ENCODE measurements at places on chromosomes 16 and 17.

- no peak for DNase-seq
Measured at GRCh38 chr17:75260641-75261335, 618 bp downstream of the GGA3 start.

DNA sequence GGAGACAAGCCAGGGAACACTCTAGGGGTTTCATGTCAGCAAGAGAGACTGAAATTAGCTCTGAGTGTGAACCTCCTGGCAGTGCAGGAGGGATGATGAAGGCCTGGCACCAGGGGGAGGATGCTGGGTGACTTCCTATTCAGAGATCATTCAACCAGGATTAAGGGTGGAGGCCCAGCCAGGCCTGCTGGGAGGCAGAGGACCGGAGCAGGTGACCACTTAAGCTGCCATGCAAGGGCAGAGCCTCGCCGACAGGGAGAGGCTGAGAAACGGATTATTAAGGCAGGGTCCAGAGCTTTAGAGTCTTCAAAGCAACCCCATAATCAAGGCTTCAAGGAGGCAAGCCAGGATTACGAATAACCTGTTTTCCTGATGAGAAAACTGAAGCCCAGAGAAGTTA is 10.6 kb upstream of the SRCIN1 start:
- DNase-seq, result no peak

DNA sequence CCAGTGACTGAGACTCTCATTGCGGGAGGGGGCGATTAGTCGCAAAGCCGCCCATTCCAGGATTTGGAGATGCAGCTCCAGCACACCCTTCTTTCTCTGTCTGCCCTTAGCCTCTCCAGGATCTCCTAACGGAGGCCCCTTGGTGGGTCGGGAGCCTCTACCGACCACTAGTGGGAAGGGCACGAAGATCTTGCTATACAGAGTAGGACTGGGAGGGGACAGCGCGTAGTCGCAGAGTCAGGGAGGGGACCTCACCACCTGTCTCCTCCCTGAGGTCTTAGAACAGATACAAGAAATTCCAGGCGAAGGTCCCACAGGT is 588 bp upstream of the SMTNL2 start:
- no peak for DNase-seq

DNA sequence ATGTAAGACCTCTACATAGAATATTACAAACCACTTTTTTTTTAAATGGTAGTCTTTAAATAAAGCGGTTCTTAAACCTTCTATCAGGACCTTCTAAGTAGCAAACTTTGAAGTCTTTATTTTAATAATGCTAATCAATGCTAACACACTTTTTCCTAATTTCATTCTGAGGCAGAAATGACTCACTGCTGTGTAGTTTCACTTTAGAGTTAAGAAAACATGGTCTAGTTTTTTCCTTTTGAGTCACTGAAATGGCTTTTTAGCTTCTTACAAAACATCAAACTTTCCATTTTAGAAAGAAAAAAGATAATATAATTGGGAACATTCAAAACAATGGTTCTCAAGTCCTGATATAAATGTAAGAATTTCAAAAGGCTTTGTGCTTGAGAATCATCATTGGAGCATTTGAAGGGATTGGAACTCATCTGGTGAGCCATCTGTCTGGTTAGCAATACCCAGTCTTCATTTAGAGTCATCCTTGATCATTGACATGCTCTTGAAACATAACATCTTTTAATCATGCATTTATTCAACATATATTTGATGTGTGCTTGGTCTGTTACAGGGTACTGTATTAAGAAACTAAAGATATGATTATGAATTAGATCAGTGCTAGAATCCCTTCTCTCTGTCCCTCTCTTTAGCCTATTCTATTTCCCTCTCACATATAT is 258.3 kb upstream of the MON1B start:
- DNase-seq, result no peak

DNA sequence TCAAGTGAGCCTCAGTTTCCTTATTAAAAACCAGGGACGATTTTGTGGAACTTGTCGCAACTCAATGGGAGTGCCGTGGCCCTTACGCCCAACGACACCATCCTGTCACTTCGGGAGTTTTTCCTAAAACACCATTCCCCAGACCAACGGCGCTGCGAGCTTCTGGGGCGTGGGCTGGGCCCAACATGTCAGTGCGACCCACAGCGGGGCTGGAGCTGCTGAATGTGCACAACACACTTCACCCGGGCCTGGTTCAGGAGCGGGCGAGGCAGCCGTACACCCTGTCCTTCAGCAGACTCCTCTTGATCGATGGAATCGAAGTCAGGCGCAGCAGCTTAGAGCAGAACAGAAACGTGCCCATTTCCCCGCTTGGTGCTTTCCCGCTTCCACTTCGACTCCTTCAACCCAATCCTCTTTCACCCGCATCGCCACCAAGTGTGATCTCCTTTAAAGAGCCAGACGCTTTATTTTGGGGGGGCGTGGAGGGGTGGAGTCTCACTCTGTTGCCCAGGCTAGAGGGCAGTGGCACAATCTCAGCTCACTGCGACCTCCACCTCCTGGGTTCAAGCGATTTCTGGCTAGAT is 13.2 kb upstream of the SLC7A5 start:
- no peak for DNase-seq

DNA sequence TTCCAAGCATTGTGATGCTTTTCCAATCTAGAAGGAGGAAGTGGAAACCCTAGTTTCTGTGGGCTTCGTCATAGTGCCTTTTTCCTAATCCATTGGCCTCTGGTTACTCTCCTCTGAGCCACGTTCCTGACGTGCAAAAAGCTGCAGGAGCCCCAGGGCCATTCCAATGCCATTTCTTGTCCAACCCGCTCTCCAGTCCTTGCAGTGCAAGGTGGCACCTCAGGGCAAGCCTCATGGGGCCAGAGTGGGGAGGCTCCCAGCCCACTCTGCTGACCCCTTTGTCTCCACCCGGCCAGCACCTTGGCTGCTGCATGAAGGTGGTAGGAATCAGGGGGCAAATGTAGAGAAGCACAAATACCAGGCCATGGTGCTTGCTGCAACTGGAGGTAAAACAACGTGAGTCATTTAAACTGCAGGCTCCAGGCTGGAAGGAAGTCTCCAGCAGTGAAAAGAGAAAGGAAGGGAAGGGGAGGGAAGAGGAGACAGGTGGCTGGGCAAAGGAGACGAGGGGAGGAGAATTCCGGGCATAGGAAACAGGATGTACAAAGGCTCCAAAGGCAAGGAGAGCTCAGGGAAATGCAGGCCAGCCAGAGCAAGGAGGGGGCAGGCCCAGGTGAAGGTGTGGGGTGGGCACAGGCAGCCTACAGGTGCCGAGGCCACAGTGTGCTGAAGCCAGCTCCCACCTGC is 168.2 kb upstream of the TNRC6C start:
- DNase-seq, result no peak

DNA sequence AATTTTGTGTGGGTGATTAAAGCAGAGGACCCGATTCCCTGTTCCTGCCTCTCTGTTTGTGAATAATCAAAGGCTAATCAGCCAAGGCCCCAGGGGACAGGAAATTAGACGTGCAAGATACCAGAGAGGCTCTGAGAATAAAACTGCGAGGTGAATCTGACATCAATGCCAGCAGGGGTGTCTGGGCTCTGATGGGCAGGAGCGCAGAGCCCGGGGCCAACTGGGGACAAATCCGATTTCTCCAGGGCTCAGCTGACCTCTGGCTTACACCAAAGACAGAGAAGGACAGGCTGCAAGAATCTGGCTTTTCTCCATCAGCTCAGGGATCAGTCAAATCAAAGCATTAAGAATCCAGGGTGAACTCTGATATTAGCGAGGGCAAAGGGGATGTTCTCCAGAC is 174.3 kb downstream of the XYLT1 start:
- no peak for DNase-seq

DNA sequence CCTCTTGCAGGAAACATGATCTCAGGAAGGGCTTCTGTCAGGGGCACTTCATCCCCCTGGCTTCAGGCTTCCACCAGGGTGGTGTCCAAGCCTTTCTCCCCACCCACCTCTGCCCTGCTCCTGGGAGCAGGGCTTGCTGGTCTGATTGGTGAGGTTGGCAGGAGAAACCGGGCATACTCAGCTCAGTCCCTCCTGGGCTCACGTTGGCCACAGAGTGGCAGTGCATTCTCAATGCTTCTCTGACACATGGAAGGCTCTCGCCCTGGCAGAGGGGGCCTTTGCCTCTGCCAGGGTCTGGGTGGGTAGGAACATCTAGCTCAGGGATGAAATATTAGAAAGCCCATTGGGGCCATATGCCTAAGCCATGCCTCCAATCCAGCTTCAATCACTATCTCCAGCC is 142.8 kb downstream of the AXIN2 start:
- no peak for DNase-seq

DNA sequence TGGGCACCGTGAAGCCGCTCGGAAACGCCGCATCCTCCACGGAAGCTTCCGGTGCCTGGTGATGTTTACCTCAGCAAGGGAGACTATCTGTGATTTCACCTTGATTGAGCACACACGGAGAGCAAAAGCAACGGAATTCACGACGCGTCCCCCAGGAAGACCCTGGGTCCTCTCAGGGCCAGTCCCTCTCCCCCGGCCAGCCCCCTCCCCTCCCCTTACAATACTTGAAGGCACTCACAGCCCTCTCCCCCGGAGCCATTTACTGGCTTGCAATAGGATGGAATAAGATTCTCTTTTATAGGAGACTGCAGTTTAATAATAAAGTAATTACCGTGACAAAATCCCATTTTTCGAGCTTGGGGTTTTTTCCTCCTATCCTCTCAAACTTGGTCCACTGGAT is 104.7 kb downstream of the ENGASE start:
- no peak for DNase-seq

- DNase-seq, result no peak
Measured at GRCh38 chr17:600576-601243, 113.9 kb downstream of the VPS53 start.

DNA sequence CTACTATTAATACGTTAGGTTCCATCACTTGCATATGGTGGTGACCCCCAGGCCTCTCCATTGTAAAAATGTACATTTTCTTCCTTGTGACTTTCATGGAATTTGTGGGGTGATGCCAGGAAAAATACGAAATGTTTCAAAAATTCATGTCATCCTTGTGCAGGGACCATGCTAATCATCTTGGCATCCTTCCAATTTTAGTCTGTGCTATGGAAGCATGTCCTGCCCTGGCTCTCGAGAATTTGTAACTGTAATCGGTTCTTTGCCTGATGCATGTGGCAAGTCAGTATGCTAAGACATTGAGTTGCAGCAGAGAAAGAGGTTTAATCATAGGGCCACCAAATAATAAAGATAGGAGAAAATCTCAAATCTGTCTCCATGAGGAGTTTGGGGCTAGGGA is 14.3 kb upstream of the GINS3 start:
- no peak for DNase-seq

GRCh38 chr17:8869114-8869815 is 1.8 kb upstream of the PIK3R6 start:
- DNase-seq, result no peak

GRCh38 chr16:72856797-72857196 is 191.1 kb downstream of the ZFHX3 start:
- no peak for DNase-seq

DNA sequence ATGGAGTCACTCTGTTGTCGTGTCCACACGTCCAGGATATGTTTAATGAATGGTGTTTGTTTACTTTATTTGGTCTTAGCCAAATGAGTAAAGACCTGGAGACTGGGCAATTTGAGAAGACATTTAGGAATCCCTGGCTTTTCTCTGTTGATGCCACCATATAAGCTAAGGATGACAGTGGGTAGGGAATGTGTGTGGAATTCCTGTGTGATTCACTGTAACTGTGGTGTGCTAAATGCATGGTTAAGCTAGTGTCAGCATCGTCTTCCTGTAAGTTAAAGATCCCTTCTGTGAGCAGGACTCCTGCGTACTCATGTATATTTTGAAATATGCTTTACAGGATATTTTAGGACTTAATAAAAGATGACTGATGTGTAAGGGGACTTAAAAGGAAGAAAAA is 26.4 kb downstream of the GOSR1 start:
- no peak for DNase-seq

DNA sequence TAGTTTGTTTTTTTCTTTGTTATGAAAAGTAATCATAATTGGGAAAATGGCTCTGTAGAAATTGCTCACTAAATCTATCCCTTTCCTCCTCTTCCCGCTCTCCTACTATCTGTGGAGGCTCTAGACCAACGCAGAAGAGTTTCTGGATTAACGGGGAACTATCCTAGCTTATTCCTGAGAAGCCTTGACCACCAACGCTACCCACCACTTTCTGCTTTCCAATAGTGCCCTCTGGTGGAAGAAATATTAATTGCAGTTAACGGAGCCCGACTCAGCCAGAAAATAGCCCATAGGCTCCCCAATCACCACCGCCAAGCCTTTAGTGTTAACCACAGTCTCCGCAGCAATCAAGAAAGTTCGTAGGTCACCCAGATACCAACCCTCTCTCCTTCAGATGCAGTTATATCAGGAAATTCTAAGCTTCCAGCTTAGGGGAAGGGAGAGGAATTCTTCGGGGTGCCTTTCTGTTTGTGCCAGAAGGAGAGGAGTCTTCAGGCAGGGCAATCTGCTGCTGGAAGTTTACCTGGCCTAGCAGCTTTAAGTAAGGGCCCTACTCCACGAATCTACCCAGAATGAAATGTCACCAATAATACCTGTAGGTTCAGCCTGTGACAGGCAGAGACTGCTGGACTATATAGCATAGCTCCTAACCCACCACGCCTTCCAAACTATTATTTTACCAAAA is 23.0 kb upstream of the NSRP1 start:
- DNase-seq, result no peak

- DNase-seq, result no peak
Measured at GRCh38 chr16:88655733-88656281, 5.0 kb upstream of the CYBA start.

GRCh38 chr17:55699181-55699860 is 23.3 kb downstream of the TMEM100 start:
- no peak for DNase-seq

DNA sequence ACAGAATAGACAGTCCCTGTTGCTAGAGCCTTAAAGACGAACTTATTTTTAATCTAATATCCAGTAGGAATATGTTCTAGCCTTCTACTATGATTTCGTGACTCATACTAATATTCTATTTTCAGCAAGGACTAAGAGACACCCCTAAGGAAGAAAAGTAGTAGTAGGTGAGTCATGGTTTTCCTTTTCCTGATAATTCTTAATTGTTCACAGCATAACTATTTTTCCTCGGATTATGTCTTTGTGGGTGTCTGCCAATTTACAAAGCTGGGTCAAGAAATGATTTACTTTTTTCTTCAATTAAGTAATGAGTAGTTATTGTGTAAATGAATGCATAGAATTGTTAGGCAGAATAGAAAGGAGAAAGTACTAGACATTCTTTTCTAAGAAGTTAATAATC is 292.2 kb downstream of the TOX3 start:
- DNase-seq, result no peak

DNA sequence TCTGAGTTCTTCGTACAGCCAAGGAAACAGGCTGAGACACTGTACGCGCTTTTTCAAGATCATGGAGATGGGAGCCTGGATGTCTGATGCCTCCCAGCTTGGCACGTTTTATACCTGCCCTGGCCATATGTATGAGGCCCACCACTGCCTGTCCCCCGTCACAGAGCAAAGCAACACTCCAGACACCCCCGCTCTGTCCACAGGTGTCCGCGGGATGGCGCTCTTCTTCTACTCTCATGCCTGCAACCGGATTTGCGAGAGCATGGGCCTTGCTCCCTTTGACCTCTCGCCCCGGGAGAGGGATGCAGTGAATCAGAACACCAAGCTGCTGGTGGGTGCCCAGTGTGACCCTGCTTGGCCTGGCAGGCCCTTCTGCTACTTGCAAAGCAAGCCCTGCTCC is 39.8 kb upstream of the POLR3E start:
- DNase-seq, result no peak

GRCh38 chr17:82170412-82170961 is 42.2 kb downstream of the CCDC57 start:
- no peak for DNase-seq
